ENCODE measurements at places on chromosomes 7 and 10.

DNA sequence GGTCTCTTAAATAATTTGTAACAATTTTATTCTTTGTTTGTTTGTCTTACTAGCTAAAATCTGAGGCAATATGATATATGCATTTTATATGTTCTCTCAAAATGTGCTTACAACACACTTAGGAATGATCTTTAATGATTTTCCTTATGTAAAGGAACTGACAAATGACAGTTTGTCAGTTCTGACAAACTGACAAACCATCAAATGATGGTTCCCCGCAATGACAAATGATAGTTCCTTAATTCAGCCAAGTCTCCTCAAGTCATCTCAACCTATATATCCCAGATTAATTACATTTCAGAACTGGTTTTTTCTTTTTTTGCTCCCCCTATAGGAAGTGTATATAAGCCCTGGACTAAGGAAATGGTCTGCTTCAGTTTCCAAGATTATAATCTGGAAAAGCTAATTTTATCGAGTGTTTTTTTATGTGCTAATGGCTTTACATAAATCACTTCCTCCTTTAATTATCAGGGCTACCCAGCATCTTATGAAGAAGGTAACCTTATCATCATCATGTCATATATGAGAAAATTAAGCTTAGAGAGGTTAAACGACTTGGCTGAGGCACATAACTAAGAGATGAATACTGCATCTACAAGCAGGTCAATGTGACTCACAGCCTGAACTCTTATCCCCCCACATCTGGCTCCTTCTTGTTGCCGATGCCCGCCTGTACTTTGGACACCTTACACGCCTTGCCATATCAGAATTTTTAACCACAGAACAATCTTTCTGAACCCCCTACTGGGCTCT is 75.1 kb downstream of the RELN start:
- no peaks in the 10 kb centered on the region for H3K27me3 ChIP-seq
- H3K4me3 ChIP-seq: no peak overlapping the region
- DNase-seq: no peak
- no peaks in the 10 kb centered on the region for H3K36me3 ChIP-seq

DNA sequence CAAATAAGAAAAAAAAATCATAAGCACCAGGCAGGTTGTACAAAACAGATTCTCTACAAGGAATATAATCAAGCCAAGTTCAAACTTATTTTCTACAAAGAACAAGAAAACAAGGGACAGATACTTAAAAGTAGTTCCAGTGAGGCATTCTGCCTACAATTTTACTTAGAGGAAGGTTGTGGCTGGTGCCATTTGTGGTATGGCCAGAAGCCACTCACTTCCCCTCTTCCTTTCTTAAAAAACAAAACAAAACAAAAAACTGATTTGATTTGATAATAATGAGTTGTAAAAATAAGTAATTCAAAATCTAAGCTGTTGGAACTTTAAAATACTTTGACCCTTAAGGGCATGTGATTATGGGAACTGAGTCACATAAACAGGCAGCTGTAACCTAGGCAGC is 420.6 kb downstream of the CALN1 start:
- no peak overlapping the region for H3K27ac ChIP-seq
- H3K4me1 ChIP-seq: no peaks in the 10 kb centered on the region
- H3K36me3 ChIP-seq: no peaks in the 10 kb centered on the region
- no peak overlapping the region for H3K4me3 ChIP-seq
- no peaks in the 10 kb centered on the region for H3K27me3 ChIP-seq

DNA sequence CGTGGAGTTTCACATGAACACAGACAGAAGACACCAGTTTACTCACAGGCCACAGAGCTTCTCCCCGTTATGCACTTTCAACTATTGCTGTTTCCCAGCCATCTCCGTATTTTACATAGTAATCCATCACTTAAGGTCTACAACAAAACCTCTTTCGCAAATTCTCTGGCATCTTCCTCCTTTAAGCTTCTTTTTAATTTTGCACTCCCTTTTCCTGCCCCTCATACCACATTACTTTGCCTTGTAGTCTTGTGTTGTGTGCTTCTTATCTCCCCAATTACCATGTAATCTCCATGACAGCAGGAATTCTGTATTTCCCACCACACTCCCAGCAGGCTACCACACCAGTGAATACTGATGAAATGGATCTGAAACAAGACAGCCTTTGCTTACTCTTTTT is 87.3 kb downstream of the ODAD2 start:
- H3K27me3 ChIP-seq: no peaks in the 10 kb centered on the region
- DNase-seq: no peak
- H3K4me1 ChIP-seq: no peaks in the 10 kb centered on the region
- no peak overlapping the region for H3K4me3 ChIP-seq

GRCh38 chr10:30671026-30671616 is 41.6 kb upstream of the LYZL2 start:
- peaks cover 13% of the 10 kb centered on the region for H3K27me3 ChIP-seq
- H3K4me3 ChIP-seq: peak overlapping the region; percentile 31
- DNase-seq: peak; percentile 79
- no peaks in the 10 kb centered on the region for H3K36me3 ChIP-seq
- H3K27ac ChIP-seq: no peak overlapping the region

Data from CD4-positive, alpha-beta T cell (primary cell).